ENCODE measurements at places on chromosomes 4 and X. TPM values are rescaled to one million over a fixed set of nuclear protein-coding genes. Genes with fewer than 3 reads are reported as not detected.

The CLDN34 gene
- not detected for polyA plus RNA-seq

The ZFP92 gene
- polyA plus RNA-seq, result not detected

The NPY2R gene
- 1.2 TPM for polyA plus RNA-seq

The PAGE5 gene
- polyA plus RNA-seq, result not detected

The FGFR3 gene
- 0.54 TPM for polyA plus RNA-seq

The ASB5 gene
- polyA plus RNA-seq, result not detected

The TEX13D gene
- polyA plus RNA-seq, result not detected

The MAEA gene
- 109 TPM for polyA plus RNA-seq

The UBE2D3 gene
- 373 TPM for polyA plus RNA-seq

The ADH6 gene
- polyA plus RNA-seq, result not detected

The CT55 gene
- polyA plus RNA-seq, result not detected

The GPM6B gene
- polyA plus RNA-seq, result 212 TPM

The ETDA gene
- 1.6 TPM for polyA plus RNA-seq

The KCTD8 gene
- 1.2 TPM for polyA plus RNA-seq

The CFAP47 gene
- not detected for polyA plus RNA-seq

The GUCY1A1 gene
- polyA plus RNA-seq, result 15.5 TPM

The HSPA4L gene
- 13.0 TPM for polyA plus RNA-seq

The HSFX1 gene
- 0.57 TPM for polyA plus RNA-seq

The MSANTD1 gene
- polyA plus RNA-seq, result 12.7 TPM

Data from neural cell (in vitro differentiated cells).